ENCODE measurements at places on chromosomes 2 and 18.

DNA sequence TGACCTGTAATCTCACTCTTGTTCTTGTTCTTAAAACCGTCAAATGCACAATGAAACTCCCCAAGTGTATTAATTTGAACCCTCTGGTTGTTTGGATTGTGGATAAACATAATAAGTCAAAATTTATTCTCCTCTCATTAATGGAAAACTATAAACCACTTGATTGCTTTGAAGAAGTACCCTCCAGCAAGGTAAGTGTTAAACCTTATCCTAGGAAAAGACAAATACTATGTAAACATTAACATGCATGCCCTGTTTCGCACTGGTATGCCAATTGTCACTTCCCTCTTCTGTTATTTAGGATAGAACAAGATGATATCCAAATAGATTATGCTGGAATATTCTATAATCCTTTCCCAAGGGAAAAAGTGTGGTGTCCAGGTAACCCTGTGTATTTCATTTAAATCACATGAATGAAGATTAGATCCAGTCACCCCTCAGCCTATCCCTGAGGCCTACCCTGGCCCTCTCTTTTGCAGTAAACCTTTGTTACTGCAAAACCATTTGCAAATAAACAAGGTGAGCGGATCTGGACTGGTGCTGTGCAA is 1.3 kb downstream of the ADI1 start:
- DNase-seq: no peak

GRCh38 chr2:236993286-236993685 is 92.4 kb upstream of the COPS8 start:
- no peak for DNase-seq

GRCh38 chr2:54207666-54208195 is 48.3 kb downstream of the TSPYL6 start:
- DNase-seq: no peak

GRCh38 chr2:37190290-37190689 is 1.8 kb upstream of the SULT6B1 start:
- no peak for DNase-seq

GRCh38 chr2:54942373-54942772 is 107.9 kb downstream of the RTN4 start:
- no peak for DNase-seq

DNA sequence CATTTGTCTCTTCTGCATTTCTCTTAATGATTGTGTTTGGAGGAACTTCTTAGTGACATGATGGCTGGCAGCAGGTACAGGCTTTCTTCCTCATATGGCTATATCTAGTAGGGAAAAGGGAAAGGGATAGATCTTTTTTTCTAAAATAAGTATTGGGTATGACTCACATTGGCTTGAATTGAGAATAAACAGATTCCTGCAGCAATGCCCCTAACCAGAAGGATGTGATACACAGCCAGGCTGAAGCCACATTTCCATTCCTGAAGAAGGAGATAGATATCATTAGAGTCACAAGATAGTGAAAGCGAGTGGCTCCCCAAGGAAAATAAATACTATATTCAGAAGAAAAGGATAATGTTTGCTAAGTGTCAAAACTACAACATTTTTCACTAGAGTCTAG is 61.1 kb downstream of the VWC2L start:
- DNase-seq: no peak

DNA sequence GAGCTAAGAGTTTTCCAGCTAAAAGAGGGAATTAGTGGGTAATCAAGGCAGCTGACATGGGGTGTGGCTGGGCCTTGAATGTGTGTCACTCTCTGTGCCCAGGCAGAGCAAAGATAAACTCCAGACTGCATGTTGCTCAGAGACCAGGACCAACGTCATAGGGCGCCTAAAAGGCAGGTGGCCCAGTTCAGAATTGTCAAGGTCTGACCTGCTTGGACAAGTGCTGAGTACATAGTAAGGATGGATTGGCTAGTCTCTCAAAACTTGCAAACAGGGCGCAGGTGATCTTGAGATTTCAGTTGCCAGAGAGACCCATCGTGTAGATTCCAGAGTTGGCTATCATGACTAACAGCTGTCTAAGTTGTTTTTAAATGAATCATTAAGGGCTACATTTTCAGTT is 19.0 kb downstream of the CLUL1 start:
- DNase-seq: no peak

DNA sequence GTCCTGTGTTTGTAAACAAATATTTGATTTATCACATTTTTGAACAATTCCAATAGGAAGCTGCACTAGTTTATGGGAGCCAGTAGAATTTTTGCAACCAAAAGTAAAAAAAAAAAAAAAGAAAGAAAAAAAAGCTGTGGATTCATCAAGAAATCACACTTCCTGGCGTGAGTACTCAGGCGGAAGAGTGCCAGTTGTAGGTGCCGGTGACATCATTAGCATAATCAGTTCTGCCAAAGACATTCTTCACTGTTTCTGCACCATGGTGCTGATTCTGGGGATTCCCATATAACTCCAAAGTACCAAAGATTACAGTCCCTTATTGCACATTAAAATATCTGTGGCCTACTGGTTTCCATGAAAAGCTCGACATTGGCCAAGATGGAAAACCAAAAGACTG is 32.8 kb downstream of the RAPGEF4 start:
- DNase-seq: no peak
